ENCODE measurements at places on chromosomes 1 and 21.

- no peak for DNase-seq
These were observed 64.2 kb downstream of the VPS13D start for GRCh38 chr1:12294076-12294475.

GRCh38 chr1:228500143-228500734, 13.1 kb downstream of the RNF187 start:
- no peak for DNase-seq

DNA sequence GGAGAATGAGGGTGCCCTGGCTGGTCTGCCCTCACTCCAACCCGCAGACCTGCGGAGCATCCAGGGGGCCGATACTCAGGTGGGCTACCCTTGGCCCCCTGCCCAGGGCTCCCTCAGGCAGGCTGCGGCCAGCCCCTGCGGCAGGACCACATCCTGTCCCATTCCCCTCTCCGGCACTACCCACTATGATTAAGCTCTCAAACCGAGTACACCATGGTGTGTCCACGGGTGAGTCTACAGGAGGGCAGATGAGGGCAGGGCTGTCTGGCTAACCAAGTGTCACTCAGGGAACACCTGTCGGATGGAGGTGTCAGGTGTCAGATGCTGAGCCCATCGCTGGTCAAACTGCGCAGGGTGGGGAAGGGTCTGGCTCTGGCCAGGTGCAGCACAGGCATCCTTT, 47.2 kb downstream of the SLC66A1 start:
- DNase-seq, result no peak

DNA sequence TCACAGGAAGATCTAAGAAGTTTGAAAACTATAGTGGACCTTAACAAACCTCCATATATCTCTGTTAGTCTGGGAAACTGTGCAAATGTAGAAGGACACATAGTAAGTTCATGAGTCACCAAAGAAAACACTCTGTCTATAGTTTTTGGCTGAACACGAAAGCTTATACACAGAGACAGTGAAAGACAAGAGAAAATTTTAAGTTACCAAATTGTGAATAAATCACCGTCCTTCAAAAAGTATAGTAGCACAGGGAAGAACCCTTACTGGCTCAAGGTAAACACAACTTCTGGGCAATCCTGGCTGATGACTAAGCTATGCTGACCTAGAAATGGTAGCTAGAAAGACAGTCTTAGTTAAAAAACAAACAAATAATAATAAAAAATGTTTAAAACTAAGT, 1057.9 kb downstream of the AMY1C start:
- no peak for DNase-seq

- no peak for DNase-seq
These were observed 113.1 kb downstream of the PCP4 start for GRCh38 chr21:39980241-39980820.

GRCh38 chr1:75711846-75712245, 12.7 kb upstream of the ACADM start:
- no peak for DNase-seq

DNA sequence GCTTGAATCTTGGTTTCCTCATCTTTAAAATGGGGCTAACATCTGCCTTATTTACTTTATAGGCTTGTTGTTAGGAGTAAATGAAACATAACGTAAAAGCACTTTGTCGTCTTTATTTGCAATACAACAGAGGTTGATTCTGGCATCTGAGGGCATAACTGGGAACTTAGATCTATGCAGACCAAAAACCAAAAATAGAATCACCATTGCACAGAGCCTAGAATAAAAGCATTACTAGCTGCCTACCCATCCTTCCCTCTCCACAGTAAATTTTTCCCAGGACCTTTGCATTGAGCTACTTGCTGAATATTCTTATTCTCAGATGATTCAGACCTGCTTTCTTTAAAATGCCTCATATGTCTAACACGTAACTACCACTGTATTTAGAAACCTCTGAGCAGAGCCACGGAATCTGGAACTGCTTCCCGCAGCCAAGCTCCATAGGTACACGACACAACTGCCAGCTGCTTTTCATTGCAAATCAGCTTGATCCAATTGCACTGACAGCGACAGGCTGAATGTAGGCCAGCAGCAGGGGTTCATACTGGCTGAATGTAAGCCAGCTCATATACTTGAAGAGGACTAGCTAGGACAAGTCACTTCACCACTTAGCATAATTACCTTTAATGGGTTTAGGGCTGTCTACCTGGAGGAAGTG, 33.2 kb upstream of the SERBP1 start:
- no peak for DNase-seq

DNA sequence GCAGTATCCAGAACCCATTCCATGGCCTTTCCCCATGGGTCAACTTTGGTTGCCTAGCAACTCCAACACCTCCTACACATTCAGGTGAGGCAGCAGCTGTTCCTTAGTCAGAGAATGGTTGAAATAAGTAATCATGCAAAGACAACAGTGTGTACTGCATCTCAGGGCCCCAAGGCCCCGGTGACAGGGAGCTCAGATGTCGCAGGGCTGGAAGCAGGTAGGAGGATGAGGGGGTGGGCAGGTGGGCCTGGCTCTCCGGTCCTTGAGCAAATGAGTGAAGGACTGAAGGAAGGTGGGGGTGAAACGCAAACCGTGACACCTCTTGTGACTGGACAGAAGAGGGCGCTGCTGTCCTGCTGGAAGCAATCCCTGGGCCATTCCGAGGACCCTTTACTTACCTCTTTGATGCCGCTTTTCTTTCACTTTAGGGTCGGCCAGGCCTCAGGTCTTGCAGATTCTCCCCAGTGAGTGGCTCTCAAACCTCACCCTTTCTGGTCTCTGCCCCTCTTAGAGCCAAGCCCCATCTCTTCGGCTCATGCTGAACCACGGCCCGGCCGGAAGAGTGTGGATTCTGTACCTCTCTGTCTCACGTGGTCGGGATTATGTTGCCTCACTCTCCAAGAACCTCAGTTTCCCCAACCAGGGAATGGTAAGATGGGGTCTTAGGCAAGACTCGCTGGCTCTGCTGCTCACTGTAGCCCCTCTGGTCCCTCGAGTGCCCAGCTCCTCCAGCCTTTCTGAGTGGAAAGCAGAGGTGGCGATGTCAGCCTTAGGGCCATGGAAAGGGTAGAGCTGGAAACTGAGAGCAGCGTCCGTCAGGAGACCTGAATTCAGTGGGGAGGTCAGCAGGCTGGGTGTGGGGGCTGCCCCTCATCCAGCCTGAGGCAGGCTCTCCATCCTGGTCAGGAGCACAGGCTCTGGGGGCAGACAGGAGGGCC, 5.6 kb upstream of the KCNA10 start:
- peak; percentile 45 for DNase-seq

- DNase-seq, result no peak
These were observed 7.6 kb upstream of the GADD45A start for GRCh38 chr1:67677408-67677807.

GRCh38 chr1:22143065-22144033, at the start of gene WNT4:
TSS of gene WNT4 (minus strand) at chr1:22143097. CDS start at chr1:22142922, 175 bp downstream.
- DNase-seq, result no peak

DNA sequence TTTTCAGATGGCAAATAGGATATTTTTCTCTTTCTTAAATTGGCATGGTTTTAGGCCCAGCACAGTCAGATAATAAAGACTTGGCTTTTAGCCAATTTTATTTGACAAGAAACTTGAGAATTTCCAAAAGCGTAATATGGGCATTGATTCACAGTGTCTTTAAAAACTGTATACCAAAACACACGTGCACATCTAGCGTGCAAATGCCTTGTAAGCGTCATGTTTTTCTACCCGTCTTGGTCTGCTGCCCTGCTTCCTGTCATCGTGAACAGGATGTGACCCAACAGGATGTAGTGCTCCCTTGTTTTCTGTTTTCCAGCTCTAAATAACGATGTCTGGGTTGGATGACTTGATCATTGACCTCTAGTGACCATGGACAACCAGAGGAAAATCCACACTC, 24.7 kb upstream of the SLC44A3 start:
- no peak for DNase-seq

- DNase-seq, result no peak
These were observed 5.2 kb upstream of the SH2D2A start for GRCh38 chr1:156821801-156822200.

GRCh38 chr21:45799765-45800338, 156.3 kb downstream of the PCBP3 start:
- no peak for DNase-seq

GRCh38 chr1:198056255-198056654, 100.5 kb upstream of the NEK7 start:
- no peak for DNase-seq

DNA sequence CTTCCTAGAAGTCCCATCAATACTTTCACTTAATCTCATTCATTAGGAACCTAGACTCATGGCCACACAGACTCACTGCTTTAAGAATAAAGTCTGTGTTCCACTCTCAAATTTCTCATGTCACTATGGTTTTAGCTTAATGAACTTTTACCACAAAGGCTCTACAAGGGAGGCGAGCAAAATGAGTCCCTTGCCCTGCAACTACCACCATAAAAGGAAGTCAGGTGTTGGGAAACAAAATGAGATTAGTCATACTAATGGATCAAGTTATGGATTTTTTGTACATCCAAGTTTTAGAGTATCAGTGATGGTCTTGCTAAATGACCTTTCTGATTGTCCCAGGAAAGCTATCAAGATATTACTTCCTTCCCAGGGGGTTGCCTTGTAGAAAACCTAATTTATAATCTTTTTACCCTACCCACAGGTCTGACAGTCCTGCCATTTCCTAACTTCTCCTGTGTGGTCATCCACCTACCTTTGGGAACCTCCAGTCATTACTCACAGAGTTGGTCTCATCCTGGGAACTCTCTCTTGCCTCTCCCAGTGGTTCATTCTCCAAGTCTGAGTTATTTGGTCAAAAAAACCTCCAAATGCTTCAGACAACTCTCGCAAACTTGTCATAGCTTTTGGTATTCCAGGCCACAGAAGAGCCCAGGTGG, 51.8 kb upstream of the SLC16A1 start:
- DNase-seq, result no peak

- DNase-seq, result no peak
These were observed 226.4 kb downstream of the GREM2 start for GRCh38 chr1:240385551-240385950.

- DNase-seq, result no peak
These were observed 21.6 kb upstream of the TRAF5 start for GRCh38 chr1:211305044-211305443.

GRCh38 chr1:59266927-59267293, 30.0 kb upstream of the FGGY start:
- no peak for DNase-seq

GRCh38 chr1:233269656-233270055, 25.9 kb downstream of the PCNX2 start:
- DNase-seq, result no peak

- no peak for DNase-seq
These were observed 59.3 kb downstream of the COL18A1 start for GRCh38 chr21:45464309-45464708.

DNA sequence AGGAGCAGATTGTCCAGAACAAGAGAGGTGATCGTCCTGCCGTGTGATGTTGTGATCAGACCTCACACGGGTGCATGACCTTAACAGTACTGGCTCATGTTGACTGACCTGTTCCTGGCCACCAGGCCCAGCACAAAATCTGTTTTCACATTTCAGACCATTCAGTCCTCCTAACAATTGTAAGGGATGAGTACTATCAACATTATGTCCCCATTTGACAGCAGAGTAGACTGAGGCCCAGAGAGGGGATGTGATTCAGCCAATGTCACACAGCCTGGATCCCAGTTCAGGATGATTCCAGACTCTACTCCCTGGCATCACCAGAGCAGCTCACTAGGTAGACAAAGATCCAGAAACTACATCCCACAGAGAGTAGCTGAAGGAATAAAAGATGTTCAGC, 7.4 kb upstream of the TAS1R2 start:
- no peak for DNase-seq

- DNase-seq, result no peak
These were observed 20.9 kb upstream of the LYPLAL1 start for GRCh38 chr1:219152751-219153150.

DNA sequence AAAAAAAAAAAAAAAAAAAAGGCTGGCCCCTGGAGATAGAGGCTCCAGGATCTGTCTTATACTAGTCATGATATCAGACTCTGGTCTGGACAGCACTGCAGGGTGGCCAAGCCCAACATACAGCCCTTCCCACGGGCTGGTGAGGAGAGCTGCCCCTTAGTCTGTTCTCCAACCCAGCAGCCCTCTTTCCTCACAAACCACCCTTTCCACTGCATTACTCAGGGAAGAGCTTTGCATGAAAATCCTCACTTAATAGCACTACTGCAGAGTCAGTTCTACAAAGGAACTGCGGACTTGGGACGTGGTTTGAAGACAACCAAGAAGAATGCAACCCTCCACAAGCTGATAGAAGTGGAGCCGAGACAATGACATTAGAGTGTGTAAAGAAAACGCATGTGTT, 5.7 kb downstream of the BCAR3 start:
- DNase-seq, result no peak

DNA sequence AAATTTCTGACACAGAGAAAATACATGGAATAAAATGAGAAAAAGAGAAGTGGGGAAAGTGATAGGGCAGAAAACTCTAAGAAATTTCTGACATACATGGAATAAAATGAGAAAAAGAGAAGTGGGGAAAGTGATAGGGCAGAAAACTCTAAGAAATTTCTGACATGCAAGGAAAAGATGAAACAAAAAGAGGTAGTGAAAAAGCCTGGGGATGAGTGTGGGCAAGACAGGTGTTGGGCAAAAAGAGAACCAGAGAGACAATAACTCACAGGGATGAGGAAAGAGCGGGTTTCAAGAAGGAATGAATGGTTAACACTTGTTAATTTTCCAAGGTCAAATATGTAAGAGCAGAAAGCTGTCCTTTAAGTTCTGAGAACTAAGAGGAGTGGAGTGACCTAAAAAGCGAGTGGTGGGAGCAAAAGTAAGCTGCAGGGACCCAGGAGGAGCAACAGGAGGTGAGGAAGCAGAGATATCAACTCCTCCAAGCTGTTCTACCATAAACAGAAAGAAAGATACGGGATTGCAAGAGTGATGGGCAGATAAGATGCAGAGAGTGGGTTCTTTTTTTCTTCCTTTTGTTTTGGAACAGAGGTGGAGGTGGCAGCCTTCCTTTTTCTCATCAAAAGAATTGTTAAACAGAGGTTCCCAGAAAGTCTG, 29.9 kb upstream of the EXO1 start:
- DNase-seq, result no peak

GRCh38 chr1:156948708-156949107, 28.3 kb downstream of the LRRC71 start:
- no peak for DNase-seq

DNA sequence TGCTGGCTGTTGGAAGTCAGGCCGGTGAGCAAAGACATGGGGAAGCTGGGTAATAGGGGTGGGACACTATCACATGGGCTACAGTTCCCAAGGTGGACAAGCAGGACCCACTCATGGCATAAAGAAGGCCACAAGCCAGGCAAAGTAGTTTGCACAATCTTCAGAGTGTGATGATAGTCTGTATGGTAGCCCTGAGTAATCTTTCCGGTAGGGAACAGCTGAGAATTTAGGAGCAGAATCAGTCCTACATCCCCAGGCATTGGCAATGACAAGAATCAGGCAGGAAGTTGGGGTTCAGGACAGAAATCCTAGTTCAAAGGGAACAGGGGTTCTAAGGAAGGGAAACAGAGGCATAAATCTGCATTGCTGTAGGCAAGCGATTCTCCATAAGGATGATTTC, 23.9 kb upstream of the SPATA6 start:
- DNase-seq, result no peak

All from C1 segment of cervical spinal cord (tissue), 14 donors.